ENCODE measurements at places on chromosomes 6 and 20.

DNA sequence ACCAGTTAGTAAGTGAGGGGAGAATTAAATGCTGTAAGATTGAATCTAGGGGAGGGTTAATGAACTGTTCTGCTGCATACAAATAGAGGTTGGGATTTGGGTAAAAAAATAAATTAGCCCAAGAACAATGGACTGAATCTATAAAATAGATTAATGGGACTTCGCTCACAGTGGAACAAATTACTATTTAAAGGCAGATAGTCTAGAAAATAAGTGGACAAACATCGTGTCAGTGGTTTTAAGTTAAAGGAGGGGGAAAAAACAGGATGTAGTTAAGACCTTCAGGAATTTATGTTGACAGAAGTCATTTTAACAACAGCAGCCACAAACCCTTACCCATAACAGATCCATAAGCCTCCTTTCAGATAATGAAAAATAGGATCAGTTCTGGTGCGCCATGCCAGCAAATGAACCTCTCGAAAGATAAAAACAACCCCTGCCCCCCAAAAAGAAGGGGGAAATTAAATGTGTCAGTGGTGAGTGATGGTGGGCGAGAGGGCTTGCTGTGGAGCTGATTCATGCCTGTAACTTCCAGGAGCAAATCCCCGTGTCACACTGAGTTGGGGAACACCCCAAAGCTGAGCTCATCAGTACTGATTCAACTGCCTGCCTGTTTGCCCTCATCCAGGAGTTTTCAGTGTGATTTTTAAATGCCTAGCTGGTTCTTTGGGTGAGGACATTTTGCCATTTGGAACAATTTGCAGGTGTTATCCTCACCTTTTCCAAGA lies 86.8 kb downstream of the PPP1R14C start:
- DNase-seq, result no peak

DNA sequence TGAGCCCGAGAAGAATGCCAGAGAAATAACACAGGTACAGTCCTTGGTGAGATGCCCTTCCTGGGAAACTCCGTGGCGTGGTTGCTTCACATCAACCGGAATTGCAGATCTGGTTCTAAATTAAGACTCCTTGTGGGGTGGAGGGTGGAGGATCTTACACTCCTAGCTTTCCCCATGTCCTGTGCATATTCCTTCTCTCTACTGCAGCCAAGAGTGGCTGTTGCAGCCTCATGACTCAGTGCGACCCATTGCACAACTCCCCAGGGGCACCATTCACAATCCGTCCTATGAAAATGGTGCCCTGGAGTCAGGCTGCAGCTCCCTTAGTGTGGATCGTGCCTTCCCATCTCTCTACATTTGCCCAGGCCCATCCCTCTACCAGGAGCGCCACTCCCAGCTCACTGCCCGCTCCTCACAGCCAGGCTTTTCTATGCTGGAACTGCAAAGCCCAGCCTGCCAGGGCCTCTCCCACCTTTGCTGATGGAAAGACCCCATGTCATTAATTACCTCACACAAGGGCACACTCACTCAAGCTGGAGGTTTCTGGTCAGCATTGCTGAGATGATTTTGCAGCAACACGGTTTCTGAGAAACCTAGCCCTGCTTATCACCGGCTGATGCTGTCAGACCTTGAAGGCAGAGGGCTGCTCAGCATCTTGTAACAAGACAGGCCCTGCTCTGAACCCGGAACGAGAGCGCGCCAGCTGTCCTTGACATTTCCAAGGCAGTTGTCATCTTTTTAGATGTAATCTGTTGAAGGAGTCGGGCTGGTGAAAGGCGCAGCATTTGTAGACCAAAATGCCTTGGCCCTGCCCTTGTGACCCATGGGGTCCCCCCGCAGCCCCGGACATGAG lies 39.7 kb downstream of the SIRPA start:
- DNase-seq, result no peak

DNA sequence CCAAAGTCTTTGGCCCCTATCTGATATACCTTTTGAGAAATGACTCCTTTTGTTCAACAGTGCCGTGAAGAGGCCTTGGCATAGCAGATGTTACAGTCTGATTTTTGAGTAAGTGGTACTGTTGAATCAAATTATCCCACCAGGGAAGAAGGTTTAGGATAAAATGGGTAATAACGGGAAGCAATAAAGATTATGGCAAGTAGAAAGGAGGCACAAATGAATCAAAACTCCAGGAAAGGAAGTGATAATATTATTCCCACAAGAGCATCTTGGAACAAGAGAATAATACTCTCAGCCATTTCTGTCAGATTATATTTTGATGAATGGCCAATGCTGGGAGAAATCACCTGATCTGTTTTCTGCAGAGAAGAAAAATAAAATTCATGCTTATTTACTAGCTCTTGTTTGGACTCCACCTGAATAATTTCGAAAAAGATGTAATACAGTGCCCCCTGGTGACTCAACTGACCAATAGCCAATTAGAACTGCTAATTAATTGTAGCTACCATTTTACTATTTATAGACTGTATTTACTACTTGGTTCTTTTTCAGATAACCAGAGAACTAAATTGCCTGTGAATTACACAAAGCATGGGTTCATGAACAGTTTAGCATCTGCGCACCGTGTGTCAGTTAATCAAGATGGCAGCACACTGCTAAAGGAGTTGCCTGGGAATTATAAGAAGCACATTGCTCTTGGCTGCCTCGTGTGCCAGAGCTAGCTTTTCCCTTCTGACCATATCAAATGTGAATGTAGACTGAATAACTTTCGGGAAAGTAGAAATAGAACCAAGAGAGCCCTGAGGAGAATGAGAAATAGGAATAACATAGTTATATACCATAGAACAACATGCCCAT lies 78.5 kb upstream of the TRDN start:
- no peak for DNase-seq

DNA sequence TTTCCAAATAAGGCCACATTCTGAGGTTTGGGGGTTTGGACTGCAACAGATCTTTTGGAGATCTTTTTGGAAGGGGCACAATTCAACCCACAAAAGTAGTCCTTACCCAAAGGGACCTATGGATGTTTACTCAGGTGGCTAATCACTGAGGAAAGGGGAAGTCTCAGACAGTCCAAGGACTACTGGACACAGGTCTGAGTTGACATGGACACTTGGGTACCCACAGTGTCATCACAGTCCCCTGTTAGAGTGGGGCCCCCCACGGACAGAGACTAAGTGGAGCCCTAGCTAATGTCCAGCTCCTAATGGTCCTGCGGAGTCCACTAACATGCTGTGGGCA lies 101.6 kb downstream of the LY86 start:
- DNase-seq, result no peak

- no peak for DNase-seq
Measured at GRCh38 chr6:149909701-149910470, 12.0 kb upstream of the RAET1E start.

DNA sequence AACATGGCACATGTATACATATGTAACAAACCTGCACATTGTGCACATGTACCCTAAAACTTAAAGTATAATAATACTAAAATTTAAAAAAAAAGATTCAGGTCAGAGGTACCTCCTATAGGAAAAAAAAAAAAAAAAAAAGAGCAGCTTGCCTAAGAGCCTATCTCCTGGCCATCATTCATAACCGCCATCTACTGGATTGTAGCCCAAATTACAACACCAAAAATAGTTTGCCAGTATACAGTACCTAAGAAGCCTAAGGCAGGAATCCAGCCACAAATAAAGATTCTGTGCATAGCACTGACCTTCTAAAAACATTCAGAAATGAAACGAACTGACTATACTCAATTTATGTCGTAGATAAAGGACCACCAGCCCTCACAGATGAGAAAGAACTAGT lies 438.4 kb upstream of the ADGRB3 start:
- no peak for DNase-seq

- no peak for DNase-seq
Measured at GRCh38 chr20:19624221-19624965, 133.7 kb upstream of the RIN2 start.

DNA sequence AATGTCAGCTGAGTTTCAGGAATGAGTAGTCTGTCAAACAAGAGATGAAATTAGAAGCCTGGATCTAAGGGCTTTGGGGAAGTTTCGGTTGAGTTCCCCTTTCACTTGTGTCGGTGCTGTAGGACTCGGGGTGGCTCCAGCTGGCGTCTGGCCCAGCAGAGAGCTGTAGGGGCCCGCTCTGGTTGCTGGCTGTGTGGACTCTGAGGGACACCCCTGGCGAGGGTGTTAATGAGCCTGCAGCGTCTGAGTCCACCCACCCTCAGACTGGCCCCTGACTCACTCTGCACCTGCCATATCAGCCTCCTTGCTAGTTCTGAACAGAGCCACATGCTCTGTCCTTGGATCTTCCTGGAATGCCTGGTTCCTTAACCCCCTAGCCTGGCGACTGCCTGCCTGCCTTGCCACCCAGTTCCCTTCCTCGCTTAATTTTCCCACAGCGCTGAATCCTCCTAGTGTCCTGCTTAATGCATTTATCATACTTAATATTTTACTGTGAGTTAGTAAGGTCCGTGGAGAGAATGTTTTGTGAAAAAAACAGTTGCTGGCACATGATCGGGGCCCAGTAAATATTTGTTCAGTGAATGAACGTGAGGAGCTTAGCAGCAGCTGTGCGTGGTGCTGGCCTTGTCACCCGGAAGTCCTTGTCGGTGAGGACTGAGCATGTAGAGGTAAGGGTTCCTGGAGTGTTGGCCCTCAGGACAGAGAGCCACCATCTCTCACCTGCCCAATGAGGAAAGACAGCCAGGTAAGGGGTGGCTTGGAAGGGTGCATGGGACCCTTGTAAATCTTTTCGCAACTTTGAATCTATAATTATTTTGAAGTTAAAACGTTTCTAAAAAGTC lies 1.6 kb downstream of the DNAJC5 start:
- DNase-seq, result peak; percentile 49

DNA sequence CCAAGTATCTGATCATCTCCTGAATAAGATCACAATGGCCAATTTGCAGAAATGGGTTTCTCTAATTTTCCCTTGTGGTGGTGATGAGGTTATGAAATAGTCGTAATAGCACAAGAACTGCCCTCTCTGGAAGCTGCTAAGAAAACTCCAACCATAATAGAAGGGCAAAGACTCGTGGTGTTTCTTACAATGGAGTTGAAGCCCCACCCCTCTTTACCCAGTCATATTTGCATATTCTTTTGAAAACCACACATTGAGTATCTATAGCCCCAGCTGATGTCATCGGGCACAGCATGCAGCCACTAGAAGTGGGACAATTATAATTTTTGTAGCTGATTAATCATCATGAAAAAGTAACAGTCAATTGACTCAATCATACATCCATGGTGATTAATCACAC lies 452.1 kb upstream of the POU3F2 start:
- DNase-seq, result no peak

DNA sequence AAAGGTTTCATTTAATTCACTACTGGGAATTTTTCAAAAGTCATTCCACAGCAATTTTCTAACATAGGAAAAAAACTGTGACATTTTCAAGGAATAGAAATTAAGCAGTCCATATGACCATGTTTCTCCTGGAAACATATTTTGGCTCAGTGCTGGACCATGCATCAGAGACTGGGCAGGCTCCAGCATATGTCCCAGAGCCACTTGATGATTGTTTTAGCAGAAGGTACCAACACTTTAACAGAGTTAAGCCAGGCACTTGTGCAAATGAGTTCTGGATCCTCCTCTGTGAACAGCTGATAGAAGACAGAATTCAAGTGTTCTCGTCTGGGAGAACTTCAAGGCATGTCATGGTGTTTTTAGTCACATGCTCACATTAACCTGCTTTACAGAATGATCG lies 516.3 kb downstream of the COL12A1 start:
- DNase-seq, result peak; percentile 77

DNA sequence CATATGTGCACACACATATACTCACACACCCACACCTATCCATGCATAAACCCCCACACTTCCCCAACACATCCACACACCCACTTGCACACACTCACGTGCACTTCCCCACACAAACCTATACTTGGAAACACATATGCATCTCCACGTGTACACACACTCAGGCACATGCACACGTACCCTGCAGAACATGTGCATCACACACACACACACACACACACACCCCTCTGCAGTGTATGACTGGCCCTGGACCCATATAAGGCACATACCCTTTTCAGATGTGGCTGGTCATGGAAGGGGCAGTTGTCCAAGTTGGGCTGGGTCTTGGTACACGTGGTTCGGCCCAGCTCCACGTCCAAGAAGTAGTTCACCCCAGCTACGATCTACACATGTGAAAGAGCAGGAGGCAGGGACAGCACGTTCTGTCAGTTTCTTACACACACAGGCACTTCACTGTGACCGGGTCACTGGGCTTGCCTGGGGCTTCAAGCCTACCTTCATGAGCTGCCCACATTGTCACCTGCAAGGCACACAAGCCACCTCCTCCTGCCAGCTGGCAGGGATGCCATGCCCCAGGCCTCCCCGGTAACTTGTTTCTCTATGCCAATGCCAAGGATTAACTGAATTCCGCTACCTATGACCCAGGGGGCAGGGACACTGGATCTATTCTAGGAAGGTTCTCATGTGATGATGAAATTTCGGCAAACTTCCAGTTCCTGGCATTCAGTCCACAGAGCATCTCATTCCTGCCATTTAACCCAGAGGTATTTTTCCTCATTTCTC lies 2.6 kb downstream of the CST3 start:
- DNase-seq, result no peak

GRCh38 chr20:15267935-15268334 lies 930.5 kb upstream of the FLRT3 start:
- DNase-seq, result no peak

- no peak for DNase-seq
Measured at GRCh38 chr20:35854713-35855348, 83.0 kb downstream of the PHF20 start.

DNA sequence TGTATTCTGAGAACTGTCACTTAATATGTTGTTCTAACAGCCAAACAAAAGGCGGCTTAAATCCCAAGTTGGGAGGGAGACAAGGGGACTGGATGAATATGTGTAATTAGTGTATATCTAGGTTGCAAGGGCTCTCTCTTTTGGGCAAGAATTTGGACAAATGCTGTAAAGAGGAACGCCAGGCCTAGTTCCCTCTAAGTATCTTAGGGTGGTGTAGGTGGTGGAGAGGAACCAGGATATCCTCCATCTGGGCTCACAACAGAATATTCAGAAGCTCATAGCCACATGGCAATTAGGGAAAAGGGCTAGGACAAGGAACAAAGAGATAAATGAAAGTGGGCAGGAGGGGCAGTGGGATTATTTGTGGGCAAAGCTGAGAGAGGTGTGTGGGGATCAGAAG lies 149.5 kb downstream of the LRFN2 start:
- no peak for DNase-seq

DNA sequence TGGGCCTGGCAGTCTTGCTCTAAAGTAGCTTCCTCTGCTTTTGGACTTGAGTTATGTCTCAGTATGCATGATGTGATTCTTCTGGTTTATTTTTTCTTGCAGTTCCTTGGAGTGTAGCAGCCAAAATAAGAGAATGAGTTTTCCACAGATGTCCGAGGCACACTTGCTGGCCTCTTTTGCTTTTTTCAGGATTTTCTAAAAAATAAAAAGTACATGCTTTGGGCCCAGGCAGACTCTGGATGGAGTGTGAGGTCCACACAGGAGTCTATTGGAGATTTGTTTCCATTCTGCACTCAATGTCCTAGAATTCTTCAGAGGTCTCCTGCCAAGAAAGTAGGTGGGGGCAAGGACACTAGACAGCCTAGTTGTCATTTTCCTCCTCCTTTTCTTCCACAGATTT lies 477.6 kb downstream of the EPM2A start:
- DNase-seq, result peak; percentile 47

- DNase-seq, result no peak
Measured at GRCh38 chr6:34246563-34247391, 2.0 kb downstream of the SMIM29 start.
